CD4-positive, alpha-beta T cell treated with Interleukin-6 at 100 ng/mL for 8 hours (primary cell): ENCODE measurements at places on chromosomes 7 and 10.

DNA sequence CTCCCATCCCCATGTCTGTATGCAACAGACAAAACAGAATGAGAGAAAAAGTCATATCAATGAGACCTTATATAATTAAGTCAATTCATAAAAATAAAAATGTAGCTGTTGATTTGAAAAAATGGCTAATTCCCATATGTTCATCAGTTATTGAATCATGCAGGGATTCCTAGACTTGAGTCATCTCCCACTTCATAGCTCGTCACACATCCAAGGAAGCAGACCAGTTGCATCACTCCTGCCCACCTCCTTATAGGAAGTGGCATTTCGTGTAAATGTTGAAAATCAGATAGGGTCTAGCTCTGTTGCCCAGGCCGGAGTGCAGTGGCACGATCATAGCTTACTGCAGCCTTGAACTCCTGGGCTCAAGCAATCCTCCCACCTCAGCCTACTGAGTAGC, 56.1 kb upstream of the SH2B2 start:
- DNase-seq: no peak

GRCh38 chr10:114102256-114102655, 58.6 kb downstream of the ADRB1 start:
- no peak for DNase-seq

DNA sequence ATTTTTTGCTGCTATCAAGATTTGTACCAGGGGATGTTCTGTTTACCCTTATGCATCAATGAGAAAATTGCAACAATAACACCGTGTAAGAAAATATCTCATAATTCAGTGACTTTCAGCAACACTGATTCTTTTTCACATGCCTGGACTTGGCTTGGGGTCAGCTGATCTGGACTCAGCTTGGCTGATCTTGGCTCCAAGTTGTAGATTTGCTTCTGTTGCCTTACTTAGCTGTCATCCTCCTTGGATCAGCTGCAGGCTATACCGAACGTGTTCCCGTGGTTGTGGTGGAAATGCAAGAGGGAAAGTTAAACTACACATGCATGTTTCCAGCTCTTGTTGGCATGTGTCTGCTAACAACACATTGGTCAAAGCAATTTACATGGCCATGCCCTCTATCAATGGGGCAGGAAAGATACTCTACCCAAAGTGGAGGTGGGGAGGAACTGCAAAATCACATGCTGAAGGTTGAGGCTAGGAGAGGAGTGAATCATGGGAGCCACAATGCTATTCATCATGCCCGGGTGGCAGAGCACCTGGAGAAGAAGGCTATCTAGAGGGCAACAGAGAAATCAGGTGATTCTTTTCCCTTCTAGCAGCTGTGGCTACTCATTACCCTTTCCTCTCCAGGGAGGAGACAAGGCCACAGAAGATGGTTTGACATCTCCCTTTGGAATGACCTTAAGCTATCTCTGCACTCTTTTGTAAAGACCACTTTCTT, 1276.3 kb upstream of the AUTS2 start:
- no peak for DNase-seq

- DNase-seq: no peak
These were observed 395.6 kb downstream of the TNS3 start for GRCh38 chr7:47186316-47186715.

DNA sequence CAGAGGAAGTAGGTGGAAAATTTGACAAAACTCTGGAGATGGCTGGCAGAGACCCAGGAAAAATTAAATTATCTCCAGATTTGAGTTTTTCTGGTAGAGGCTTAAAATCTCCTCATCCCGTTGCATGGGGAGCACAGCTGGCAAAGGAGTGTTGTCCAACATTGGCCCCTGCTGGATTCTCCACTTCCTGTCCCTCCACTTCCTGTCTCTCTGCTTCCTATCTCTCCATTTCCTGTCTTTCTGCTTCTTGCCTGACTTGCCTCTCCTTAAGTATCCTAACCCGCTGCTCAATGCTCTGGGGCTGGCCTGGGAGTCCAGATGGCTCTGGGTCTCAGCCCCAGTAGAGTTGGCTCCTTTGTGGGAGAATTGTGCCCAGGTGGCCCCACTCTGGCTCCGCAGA, 65.8 kb upstream of the EMX2 start:
- no peak for DNase-seq

DNA sequence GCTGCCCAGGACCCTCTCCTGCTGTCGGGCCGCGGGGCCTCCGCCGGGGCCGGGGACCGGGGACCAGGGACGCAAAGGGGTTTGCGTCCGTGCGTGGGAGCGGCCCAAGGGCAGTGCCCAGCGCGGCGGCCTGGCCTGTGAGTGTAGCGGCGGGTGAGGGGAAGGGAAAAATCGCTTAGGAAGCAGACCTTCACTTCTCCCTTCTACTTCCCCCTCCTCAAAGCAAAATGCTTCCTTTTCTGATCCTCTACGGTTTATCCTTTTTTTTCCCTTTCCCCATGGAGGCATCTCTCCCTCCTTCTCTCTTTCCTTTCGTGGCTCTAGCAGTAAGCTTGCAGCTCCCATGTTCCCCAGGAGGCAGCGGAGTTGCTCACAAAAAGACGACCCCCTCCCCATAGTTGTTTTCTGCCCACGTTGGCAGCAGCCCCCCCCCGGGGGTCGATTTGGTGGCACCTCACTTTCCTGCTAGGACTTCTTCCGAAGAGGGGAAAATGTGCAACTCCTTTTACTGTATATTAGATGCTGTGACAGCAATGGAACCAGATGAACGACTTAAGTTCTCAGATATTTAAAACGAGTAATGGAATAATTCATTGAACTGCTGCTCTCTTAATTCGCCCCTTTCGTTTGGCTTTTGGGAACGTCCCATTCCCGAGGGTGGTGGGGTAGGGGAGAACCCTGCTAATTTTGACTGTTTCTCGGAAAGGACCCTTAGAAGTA, 724 bp downstream of the CAPZA2 start:
- no peak for DNase-seq

GRCh38 chr7:95396136-95397032, at the start of gene PON3:
PON3 (minus strand) TSS chr7:95396375; CDS start chr7:95396350, 25 bp downstream.
- DNase-seq: peak; percentile 3

GRCh38 chr7:152158801-152159587, 133.5 kb downstream of the GALNT11 start:
- DNase-seq: no peak

DNA sequence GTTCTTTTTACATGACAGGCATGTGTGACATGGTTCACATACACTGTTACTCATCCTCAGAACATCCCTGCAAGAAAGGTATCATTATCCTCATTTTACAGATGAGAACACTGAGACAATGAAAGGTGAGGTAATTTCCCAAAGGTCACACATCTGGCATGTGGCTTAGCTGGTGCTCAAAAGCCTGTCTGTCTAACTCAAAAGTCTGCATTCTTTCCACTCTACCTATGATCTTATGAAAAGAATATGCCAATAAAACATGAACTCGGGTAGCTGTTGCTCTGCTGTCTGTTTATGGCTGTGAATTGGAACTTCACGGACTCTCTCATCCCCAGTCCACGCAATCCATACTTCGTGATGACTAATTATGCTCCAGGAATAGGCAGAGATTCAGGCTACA, 79.0 kb upstream of the ODAD2 start:
- no peak for DNase-seq

DNA sequence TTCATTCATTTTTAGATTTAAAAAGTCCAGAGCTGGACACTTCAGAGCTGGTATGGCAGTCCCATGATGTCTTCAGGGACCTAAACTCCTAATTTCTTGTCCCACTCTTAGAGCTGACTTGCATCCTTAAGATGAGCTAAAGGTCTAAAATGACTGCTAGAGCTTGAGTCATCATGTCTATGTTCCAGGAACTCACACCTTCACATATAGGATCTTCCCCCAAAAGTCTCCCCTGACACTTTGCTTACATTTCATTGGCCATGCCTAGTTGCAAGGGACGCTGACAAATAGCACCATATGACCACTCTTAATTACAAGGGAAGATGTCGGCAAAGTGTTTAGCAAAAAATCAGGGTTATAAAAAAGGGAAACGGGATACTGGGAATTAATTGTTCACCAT, 10.4 kb upstream of the AOAH start:
- no peak for DNase-seq

GRCh38 chr10:58457761-58458616, 54.7 kb upstream of the BICC1 start:
- DNase-seq: no peak

DNA sequence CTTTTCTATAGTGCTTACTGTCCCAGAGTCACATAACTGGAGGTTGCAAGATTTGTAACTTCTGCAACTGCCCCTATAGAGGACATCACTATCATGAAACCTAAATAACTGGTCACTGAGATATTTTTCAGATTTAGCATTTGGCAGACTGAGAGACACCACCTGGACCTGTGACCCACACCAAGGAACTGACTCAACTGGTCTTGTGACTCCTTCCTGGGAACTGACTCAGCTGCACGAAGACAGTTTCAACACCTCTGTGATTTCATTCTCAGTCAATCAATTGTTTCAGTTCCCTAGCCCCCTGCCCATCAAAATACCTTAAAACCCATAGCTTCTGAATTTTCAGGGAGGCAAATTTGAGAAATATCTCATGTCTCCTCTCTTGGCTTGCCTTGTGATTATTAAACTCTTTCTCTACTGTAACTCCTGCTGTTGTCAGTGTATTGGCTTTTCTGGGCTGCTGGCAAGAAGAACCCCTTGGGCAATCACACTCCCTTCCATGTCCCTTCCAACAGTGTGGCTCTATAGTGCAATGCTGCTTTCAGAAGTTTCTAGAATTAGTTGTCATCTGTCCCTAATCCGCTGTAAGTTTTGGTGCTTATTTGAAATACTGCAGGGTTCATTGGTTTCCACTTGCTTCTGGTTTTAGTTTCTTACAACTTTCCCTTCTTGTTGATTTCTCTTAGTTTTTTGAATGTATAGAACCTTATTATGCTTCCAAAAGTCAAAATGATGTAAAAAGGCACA, 127.8 kb upstream of the ADCY1 start:
- no peak for DNase-seq

DNA sequence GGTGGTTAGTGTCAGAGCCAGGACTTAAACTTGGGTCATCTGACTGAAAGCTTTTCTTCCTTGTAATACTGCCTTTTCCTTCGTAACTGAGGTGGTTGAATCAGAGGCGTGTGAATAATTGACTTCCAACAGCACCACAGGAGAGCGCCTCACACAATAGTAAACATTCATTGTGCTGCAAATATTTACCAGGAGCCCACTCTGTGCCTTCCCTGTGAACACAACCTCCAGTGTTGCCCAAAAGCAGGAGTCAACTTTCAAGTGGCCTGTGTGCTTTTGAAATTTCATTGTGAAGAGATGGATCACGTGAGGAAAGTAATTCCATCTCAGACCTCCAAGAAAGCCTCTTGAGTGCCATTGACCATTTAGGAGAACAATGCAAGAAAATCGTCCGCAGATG, 60.2 kb downstream of the ADRA2A start:
- DNase-seq: no peak

DNA sequence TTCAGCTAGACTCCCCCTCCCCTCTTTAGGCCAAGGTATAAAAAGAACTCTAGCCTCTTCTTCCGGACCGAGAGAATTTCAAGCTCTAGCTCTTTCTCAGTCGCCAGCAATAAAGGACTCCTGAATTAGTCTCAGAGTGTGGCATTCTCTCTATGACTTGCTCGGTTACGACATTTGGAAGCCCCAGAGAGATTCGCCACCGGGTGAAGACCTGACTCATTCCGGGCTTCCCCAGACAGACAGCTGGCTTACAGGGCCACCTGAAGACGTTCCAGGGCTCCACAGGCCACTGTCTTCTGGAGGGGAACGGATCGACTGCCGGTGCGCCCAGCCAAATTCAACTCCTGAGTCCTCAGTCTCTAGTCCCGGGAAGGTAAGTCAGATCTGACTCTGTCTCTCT, at the start of gene AKR1B15:
AKR1B15 (plus strand) TSS at position 234 of the 400 bp plus-strand sequence. CDS start 15,510 bp downstream, outside the sequence.
- DNase-seq: no peak

DNA sequence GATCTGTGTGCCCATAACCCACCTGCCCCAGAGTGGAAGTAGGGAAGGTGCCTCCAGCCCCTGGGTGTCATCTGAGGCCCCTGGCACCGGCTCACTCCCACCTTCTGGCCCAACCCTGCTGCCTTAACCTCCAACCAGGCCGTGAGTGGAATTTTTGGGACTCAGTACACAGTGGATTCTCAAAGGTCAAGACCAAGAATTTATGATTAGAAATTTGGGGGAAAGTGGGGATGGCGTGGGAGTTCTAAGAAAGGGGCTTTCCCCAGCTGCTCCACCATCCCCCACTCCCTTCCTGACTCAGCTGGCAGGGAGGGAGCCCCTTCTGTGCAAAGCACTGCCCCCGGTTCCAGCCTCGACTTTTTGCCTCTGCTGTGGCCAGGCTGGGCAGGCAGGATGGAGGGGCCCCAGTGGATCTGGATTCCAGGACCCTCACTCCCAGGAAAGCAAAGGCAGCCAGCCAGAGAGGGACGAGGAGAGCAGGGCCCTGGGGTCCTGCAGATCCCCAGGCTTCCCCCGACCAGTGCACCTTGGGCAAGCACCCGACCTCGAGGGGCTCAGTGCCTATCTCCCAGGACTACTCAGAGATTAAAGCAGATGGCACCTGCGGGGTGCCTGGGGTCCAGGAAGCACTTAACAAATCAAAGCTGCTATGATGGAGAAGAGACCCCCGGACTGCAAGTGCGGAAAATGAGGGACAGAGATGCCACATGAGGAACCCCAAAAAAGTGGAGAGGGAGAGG, 12.8 kb downstream of the SPOCK2 start:
- DNase-seq: no peak

DNA sequence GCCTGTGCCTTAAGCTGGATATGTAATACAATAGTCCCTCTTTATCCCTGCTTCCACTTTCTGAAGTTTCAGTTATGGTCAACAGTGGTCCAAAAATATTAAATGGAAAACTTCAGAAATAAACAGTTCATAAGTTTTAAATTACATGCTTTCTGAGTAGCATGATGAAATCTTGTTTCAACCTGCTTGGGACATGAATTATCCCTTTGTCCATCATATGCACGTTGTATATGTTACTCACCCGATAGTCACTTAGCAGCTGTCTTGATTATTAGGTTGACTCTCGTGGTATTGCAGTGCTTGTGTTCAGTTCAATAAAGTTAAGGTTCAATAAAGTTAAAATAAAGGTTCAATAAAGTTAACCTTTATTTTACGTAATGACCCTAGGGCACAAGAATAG, 25.5 kb downstream of the C1GALT1 start:
- DNase-seq: no peak

DNA sequence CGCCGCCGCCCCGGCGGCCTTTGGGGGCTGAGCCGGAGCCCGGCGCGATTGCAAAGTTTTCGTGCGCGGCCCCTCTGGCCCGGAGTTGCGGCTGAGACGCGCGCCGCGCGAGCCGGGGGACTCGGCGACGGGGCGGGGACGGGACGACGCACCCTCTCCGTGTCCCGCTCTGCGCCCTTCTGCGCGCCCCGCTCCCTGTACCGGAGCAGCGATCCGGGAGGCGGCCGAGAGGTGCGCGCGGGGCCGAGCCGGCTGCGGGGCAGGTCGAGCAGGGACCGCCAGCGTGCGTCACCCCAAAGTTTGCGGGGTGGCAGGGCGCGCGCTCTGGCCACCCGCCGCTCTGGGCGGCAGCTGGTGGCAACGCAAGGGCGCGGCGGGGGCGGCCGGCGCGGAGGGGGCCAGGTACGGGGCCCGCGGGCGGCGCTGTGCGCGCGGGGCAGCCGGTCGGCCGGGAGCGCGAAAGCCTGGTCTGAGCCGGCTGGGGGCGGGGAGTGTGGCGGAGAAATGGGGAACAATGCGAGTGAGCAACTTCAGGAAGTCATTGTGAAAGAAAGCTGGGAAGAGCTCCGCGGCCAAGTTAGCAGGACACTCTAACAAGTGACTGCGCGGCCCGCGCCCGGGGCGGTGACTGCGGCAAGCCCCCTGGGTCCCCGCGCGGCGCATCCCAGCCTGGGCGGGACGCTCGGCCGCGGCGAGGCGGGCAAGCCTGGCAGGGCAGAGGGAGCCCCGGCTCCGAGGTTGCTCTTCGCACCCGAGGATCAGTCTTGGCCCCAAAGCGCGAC, at the start of gene IKZF1:
IKZF1 (plus strand) TSS at position 588 of the 782 bp plus-strand sequence. CDS start 14,346 bp downstream, outside the sequence.
- peak; percentile 58 for DNase-seq

GRCh38 chr7:3747467-3747866, 446.4 kb downstream of the SDK1 start:
- DNase-seq: no peak
